ENCODE measurements at places on chromosomes 3 and 15.
A peak's percentile ranks its signal among the peaks of the same experiment; 100 is the strongest.

GRCh38 chr3:73080216-73080966 lies 18.9 kb downstream of the EBLN2 start:
- DNase-seq, result no peak

GRCh38 chr3:124584245-124584551 lies 146.1 kb upstream of the UMPS start:
- peak; percentile 30 for DNase-seq

- DNase-seq, result no peak
Observed at GRCh38 chr15:35054380-35054779, 30.7 kb downstream of the NANOGP8 start.

DNA sequence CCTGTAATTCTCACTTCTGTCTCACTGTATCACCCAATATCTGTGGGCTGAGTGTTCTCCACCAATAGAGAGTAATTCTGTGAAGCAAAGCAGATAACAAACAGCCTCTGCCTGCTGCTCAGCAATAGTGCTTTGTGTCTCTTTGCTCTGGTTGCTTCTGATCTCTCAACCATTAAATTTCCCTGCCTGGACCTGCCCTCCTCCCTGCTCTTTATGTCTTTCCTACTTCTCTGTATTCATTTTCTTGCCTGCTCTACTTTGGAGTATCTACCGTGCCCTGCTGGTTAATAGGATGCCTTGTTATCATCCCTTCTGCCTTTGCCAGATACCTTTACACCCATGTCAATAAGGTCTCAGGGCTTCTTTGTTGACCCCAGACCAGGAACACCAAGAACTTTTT lies 102.9 kb upstream of the CGNL1 start:
- no peak for DNase-seq

- DNase-seq, result no peak
Observed at GRCh38 chr3:144879701-144880100, 908.1 kb downstream of the DIPK2A start.

- no peak for DNase-seq
Observed at GRCh38 chr3:143812481-143812880, 35.8 kb downstream of the SLC9A9 start.

DNA sequence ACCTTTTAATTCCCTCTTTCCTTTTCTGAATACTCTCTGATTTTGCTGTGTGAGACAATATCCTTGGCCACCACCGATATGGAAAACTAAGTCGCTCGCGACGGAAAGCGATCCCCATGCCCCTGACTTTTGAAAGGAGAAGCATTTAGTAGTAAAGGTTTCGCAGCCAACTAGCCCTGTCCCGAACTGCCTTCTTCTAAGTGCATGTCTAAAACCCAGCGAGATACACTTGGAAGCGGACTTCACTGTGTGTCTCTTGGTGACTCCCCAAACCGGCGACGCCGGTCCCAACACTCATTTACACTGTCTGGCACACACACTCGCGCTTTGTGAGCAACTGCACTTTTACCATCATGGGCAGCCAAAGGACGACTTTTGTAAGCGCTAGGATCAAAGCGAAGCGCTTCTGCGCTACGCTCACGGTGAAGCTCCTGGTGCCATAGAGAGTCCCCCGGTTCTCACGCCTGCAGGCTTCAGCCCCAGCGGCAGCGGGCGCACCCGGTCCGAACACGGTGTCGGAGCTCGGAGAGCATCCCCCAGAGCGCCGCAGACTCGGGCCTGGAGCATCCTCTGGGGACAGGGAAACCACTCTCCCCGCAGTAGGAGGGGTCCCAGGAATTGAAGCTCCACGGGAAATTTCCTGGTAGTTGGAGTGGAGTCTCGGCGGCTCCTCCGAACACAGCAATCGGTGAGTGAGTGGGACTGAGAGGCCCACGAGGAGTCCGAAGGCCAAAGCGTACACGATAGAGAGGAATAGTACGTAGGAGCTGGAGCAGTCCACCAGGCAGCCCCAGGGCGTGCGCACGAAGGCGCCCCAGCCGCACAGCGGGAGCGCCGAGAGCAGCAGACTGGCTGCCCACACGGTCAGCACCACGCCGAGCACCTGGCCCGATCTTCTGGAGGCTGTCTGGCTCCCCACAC lies 1.4 kb downstream of the GPR149 start:
- no peak for DNase-seq

GRCh38 chr3:179265875-179266274 lies 15.0 kb upstream of the KCNMB3 start:
- DNase-seq, result no peak

DNA sequence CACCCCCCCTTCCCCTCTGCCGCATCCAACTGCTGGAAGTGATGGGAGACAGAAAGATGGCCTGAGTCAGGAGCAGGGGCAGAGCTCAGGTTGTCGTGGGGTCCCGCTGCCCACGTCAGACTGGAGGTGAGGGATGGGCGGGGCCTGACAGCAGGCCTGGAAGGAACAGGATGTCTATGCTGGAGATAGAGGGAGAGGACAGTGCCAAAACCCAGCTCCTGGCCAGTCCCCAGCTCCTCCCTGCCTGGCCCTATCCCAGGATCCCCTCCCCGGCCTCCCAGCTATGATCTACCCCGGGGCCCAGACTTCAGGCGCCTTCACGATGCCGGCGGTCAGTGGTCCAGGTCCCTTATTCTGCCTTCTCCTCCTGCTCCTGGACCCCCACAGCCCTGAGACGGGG lies at the start of gene LMAN1L:
LMAN1L (plus strand) TSS at position 303 of the 400 bp plus-strand sequence; CDS start at position 323, 20 bp downstream.
- DNase-seq, result no peak

DNA sequence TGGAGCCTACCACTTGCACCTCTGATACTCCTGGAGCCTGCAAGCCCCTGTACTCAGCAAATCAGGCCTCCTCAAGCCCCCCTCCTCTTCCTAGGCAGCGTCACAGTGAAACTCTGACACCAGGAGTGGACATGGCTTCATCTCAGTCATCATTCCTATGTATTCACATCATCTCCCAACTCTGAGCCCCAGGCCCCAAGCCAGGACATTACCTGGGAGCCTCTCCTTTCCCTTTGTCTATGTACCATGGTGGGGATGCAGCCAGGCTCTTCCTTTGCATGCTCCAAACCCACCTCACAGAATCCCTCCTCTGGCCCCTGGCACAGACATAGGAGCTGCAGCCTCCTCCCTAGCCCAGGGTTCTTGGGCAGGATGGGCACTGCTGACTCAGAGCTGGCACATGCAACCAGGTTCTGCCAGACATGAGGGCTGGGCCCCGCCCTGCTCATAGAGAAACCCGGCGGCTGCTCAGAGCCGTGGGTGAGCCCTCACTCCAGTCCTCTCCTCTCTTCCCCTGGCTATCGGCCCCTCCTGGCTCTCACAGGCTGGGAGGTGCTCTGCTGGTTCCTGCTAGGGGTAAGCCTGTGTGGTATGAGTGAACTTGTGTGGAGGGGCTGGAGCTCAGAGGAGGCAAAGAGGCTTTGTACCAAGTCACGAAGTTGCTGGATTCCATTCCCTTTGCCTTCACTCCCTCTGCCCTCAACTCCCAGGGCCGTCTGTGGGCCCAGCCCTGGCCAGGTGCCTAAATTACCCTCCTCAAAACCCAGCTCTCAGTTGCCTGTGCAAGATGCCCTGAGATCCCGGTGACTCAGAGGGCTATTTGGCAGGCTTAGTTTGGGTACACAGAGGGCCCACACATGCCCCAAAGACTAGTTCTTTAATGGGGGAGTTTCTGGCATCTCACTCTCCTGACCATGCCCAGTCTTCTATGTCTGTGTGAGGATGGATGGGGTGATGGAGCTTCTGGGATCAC lies 1.9 kb upstream of the PLCD1 start:
- peak; percentile 27 for DNase-seq

- no peak for DNase-seq
Observed at GRCh38 chr3:58044691-58045483, 36.7 kb downstream of the FLNB start.

- DNase-seq, result peak; percentile 39
Observed at GRCh38 chr15:90086868-90087268, 15.4 kb downstream of the IDH2 start.

DNA sequence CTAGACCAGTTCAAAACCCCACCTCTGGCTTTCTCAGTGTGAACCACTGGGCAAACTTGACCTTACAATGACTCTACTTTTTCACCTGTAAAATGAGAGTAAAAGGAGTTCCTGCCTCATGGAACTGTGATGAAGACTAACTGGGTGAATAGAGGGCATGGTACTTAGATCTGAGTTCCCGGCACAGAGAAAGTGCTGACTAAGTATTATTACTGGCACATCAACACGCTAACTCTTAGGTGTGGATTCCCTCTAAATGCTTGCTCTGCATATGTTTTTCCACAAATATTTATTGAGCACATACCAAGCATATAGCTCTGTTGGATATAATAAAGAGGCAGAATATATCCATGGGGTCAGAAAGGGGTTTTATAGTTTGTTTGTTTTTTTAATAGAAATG lies 437.8 kb downstream of the MAGI1 start:
- DNase-seq, result no peak

DNA sequence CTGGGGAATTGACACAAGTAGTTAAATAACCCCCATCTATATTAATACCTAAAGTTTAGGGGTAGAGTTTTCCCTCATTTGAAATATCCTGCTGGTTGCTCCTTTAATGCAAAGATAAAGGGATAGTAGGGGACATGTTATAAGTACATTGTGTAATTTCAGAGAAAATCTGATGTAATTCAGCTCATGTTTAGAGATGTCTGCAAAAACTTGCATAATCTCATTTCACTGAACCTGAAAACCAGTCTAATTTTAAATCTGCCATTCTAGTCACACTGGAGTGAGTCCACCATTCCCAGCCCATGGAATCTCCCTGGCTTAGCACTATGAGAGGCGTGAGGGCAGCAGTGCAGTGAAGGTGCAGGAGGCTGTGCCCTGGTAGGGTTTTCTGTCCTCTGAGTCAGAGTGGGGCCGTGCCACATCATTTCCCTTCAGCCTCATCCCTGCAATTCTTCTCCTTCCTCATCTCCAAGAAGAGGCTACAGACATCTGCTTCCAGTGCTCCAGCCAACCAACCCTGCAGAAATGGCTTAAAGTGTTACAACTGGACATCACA lies 246.3 kb upstream of the UMPS start:
- no peak for DNase-seq

DNA sequence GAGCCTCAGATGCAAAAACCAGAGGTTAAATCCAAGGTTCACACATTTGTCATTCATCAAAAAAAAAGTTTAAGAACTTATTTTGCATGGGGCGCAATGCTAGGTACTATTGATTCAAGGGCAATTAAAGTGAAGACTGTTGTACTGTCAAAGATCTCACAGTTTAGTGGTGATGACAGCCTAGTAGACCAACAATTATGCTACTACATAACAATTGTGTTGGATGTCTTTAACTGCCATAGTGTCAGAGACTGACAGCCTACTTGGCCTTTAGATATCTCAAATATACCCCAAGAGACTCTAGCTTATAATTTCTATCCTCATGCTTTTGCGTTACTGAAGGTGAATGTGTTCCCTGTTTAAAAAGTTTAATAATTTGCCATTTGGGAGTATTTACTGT lies 72.1 kb upstream of the PHLDB2 start:
- DNase-seq, result no peak

DNA sequence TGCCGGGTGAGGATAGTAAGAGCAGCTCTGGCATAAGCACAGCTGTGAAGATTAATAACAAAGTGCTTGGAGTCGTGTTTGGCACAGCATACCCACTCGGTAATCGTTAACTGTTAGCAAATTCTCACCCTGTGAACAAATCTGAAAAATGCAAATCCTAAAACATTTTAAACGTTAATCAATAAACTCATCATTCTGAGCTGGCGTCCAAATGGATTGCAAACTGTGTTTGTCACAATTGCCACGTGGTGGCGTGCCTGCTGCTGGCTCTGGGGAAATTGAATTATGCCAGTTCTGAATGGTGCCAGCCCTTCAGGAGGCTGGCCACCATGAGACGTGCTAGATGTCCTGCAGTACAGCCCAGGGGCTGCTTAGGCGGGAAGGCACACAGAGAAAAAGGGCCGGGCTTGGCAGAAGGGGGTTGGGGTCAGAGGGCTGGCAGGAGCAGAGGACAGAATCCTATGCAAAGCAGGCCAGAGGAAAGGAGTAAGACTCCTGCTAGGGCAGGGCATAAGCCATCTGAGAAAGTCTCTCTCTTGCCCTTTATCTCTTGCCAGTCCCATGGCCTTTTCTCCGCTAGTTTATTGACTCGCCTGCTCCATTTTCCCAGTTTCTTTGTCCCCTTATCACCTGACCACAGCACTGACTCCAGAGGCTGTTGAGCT lies 22.1 kb upstream of the POLG start:
- no peak for DNase-seq

DNA sequence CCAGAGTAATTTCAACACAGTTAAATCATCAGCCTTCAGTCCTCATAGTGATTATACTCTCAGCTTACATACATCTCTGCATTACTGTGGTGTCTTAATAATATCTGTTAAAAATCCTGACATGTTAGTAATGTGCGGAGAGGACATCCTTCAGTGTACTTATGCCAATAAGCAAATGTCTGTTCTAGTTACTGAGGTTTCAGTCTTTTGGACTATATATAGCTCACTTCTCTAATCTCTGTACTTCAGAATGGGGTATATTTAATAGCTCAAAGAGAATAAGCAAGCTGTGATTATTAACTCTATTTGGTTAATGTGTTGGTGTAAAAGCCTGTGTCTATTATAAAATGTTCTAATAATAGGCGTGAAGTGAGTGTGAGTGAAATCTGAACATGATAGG lies 28.9 kb upstream of the OSTN start:
- no peak for DNase-seq

- no peak for DNase-seq
Observed at GRCh38 chr3:188578576-188579363, 424.8 kb downstream of the LPP start.

DNA sequence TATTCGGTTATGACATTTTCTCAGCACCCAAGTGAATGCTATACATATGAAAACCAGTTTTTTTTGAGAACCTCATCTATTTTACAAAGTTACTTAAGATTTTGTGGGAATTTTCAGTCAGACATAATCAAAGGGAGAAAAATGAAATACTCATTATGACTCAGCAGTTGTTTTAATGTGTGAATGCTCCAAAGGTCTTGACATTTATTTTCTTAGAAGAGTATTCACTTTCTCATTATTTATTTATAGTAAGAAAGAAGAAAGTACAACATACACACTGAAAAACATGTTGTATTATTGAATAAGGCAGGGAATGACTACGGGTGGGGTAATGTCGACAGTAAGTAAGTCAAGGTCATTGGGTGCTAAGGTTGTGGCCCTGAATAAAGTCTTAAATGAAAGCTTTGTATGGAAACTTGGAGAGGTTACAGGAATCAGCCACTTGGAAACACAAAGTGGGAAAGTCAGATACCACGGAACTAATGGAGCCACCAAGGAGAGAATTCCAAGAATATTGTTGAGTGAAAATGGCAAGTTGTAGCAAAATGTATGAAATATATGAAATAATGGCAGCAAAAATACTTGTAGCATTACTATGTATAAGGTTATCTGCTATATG lies 844.5 kb downstream of the TBL1XR1 start:
- no peak for DNase-seq

GRCh38 chr3:72520690-72521308 lies 327.4 kb downstream of the SHQ1 start:
- DNase-seq, result no peak

- no peak for DNase-seq
Observed at GRCh38 chr3:171088964-171089754, 62.6 kb upstream of the SLC2A2 start.

DNA sequence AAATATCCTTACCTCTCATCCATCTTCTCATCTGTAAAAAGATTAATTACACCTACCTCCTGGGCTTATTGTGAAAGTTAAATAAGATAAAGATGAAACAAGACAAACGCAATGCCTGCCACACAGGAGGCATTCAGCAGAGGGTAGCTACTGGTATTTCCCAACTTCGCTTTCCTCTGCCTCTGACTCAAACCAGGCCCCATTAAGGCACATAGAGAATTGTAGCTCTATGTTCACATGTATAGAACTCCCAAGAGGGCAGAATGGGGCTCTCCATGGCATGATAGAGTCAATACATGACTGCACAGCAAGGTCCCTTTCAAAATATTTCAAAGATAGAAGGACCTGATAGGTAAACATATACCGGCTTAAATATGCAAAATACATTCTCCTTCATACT lies 1.4 kb downstream of the LYSMD2 start:
- no peak for DNase-seq

All from activated gamma-delta T cell treated with Interleukin-2 at 50 U/mL for 16 hours (primary cell).